ENCODE measurements at places on chromosomes 5 and 9.

DNA sequence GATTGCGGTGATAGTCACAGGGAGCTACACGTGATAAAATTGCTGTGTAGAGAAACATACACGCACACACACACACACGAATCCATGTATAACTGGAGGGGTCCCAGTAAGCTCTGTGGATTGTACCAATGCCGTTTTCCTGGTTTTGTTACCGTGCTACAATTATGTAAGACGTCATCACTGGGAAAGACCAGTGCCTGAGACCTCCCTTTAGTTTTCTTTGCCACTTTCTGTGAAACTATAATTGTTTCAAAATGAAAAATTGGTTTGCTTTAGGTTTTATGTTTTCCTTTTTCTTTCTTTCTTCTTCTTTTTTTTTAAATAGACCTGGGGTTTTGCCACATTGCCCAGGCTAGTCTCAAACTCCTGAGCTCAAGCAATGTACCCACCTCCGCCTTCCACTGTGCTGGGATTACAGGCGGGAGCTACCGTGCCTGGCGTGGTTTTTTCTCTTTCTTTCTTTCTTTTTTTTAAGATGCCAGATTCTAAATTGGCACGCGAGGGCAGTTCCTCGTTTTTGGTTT is 21.3 kb downstream of the OR2V2 start:
- DNase-seq, result no peak

- DNase-seq, result no peak
Measured at GRCh38 chr5:174386306-174386705, 338.1 kb upstream of the MSX2 start.

DNA sequence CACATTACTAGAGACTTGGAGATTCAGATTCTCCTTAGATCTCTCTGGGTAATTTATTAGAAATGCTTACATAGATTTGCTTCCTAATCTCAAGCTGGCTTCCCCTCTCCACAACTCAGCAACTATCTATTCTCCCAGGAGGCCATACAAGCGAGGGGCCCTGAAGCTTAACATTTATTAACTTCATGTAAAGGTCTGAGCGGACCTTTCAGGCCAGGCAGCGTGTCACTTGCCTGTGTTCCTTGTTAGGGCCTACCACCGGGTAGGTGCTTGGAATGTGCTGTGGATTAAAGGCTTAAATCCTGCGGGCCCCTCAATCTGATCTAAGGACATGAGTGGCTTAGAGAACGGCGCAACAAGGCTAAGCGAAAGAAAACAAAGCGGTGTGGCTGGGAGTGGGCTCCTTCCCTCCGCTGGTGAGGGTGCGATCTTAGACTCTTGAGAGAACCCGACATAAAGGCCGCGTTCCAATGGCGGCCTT is 712 bp upstream of the HSPA4 start:
- DNase-seq, result no peak

GRCh38 chr9:32589083-32589723 is 16.2 kb upstream of the NDUFB6 start:
- peak; percentile 48 for DNase-seq

- no peak for DNase-seq
Measured at GRCh38 chr5:39355324-39355723, 9.0 kb downstream of the C9 start.

- DNase-seq, result no peak
Measured at GRCh38 chr5:127997201-127997704, 86.3 kb upstream of the SLC12A2 start.

DNA sequence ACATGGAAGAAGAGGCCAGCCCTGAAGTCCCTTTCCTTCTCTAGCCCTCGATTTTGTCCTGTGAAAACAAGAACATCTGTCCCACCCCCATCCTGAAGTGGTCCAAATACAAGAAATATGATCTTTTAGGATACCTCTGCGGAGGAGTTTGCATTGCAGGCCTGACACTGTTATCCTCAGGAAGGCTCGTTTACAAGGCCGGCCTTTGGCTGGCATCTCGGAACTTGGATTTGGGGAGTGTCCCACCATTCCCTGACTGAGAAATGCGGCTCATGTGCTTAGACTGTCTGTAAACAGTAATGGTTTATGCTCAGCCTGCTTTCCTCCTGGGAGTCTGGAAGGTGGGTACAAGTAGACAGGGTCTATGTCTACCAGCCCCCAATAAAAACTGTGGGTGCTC is 26.4 kb downstream of the WHRN start:
- no peak for DNase-seq

- DNase-seq, result no peak
Measured at GRCh38 chr5:127536687-127537086, 19.2 kb downstream of the PRRC1 start.

GRCh38 chr5:72427488-72428437 is 79.4 kb downstream of the ZNF366 start:
- DNase-seq, result peak; percentile 42

DNA sequence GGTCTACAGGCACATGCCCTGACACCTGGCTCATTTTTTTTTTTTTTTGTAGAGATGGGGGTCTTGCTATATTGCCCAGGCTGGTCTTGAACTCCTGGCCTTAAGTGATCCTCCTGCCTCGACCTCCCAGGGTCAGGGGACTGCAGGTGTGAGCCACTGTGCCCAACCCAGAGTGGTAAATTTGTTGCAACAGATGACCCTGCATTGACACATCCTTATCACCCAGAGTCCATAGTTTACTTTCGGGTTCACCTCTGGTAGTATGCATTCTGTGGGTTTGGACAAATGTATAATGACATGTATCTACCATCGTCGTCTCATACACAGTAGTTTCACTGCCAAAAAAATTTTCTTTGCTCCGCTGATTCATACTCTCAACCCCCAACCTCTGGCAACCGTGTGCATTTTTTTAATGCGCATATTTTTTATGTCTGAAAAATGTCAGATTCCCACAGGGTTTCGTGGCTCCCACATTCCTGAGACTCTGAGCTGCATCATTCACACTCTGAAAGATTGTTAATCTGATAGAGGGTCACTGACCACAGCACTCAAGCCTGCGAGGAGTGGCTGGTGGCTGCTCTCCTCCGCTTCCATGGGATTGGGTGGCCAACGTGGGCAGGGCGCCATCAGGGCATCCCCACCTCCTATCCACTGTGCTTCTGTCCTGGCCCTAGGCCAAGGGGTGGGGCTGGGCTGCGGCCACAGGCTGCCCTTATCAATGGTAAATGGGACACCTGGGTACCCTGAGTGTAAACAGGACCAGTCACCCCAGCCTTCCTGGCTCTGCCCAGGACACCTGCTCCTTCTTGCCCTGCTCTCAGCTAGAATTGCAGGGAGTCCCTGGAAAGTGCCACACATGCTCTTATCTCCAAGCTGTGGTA is 9.6 kb downstream of the NDST1 start:
- no peak for DNase-seq

GRCh38 chr5:78896132-78896531 is 89.0 kb downstream of the ARSB start:
- DNase-seq, result no peak

Measured in GM12865 (cell line).